ENCODE measurements at places on chromosomes 6 and 20.
A peak's percentile ranks its signal among the peaks of the same experiment; 100 is the strongest.

DNA sequence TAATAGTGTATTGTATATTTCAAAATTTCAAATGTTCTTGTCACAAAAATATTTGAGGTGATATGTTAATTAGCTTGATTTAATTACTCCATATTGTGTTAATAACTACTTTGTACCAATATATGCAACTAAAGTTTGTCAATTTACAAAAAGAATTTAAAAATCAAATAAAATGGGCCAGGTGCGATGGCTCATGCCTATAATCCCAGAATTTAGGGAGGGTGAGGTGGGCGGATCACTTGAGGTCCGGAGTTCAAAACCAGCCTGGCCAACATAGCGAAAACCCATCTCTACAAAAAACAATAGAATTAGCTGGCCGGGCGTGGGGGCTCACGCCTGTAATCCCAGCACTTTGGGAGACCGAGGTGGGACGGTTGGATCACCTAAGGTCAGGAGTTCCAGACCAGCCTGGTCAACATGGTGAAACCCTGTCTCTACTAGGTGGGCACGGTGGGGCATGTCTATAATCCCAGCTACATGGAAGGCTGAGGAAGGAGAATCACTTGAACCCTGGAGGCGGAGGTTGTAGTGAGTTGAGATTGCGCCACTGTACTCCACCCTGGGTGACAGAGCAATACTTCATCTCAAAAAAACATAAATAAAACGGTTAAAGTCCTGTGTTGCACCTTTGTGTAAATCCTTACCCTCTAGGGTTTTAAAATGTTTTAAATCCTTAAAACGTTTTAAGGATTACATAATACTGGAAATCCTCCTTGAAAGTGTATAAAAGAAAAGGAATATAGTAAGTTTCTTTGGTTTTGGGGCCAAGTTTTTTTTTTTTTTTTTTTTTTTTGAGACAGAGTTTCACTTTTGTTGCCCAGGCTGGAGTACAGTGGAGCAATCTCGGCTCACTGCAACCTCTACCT, 4.0 kb downstream of the HSPA1B start:
- no peak for DNase-seq
- H3K27me3 ChIP-seq = no peaks in the 10 kb centered on the region

DNA sequence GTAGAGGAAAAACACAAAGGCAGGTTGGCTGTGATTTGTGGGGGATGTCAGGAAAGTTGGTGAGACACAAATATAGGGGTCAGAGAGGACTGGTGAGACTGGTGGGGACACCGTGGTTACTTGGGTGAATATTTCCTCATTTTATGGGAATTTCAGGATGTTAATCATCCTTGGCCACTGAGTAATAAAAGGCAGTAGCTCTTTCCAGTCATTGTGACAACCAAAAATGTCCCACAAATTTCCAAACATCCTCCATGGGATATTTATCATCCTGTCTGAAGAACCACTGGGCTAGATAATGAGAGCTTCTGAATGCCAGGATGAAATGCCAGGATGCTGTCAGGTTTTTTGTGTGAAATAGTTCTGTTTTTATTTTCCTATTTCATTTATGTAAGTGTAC, 374.1 kb downstream of the CD109 start:
- peaks cover 5% of the 10 kb centered on the region for H3K4me1 ChIP-seq
- H3K27ac ChIP-seq = no peak overlapping the region
- no peak for DNase-seq
- H3K4me3 ChIP-seq = no peak overlapping the region
- H3K27me3 ChIP-seq = no peaks in the 10 kb centered on the region
- no peaks in the 10 kb centered on the region for H3K36me3 ChIP-seq

DNA sequence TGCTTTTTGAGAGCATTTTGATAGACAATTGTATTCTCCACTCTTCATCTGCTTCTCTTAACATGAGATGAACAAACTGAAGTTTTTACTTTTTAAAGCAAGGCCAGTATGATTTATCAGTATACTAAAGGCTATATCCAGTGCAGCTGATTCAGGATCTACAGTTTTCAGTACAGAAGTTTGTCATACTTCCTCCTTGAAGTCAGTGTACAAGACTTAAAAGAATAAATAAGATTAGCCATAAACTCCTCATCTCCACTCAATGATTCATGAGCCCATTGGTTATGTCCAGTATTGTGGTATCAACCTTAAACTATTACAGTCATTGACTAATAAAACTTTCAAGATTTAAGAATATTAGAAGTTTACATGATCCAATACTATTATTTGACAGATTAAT, 374.8 kb upstream of the EPHA7 start:
- H3K4me1 ChIP-seq = no peaks in the 10 kb centered on the region
- no peaks in the 10 kb centered on the region for H3K27me3 ChIP-seq
- H3K27ac ChIP-seq = no peak overlapping the region
- no peak overlapping the region for H3K4me3 ChIP-seq
- H3K36me3 ChIP-seq = no peaks in the 10 kb centered on the region

DNA sequence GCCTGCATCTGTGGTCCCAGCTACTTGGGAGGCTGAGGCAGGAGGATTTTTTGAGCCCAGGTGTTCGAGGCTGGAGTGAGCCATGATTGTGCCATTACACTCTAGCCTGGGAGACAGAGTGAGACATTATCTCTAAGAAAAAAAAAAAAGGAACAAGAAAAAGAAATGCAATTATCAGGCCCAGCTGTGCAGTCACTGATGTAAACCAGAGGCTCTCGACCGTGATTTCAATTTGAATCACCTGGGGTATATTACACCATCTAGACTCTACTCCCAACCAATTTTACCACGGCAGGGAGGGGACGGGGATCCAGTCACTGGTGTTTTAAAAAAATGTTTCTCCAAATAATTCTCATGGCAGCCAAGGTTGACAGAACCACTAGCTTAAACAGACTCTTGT, 48.8 kb upstream of the NKX2-2 start:
- H3K4me1 ChIP-seq = no peaks in the 10 kb centered on the region
- no peak overlapping the region for H3K4me3 ChIP-seq
- peaks cover 6% of the 10 kb centered on the region for H3K27me3 ChIP-seq
- H3K36me3 ChIP-seq = no peaks in the 10 kb centered on the region

DNA sequence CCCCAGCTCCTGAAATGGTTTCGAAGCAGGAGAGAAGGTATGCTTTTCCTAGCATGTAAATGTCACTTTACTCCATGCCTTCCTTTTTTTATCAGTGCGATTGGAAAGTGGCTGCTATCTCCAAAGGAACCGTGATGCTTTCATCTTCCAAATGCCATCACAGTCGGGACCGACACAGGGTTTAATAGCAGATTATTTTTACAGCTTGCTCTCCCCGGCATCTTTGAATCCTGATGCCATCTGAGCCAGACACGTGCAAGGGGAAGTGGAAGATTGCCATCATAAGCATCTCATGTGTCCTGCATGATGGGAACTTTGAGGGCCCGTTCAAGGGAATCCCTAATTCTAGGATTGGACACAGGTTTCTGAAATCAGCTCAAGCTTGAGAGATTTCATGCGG, 253.4 kb upstream of the KCNG1 start:
- no peaks in the 10 kb centered on the region for H3K36me3 ChIP-seq
- no peak for DNase-seq
- H3K27me3 ChIP-seq = peaks cover 32% of the 10 kb centered on the region

- peaks cover 5% of the 10 kb centered on the region for H3K36me3 ChIP-seq
- peak; percentile 26 for DNase-seq
- H3K4me1 ChIP-seq = peaks cover 54% of the 10 kb centered on the region
- H3K27me3 ChIP-seq = no peaks in the 10 kb centered on the region
- peak overlapping the region; percentile 8 for H3K27ac ChIP-seq
Measured at GRCh38 chr20:4689220-4689619, 32.5 kb upstream of the PRND start.

DNA sequence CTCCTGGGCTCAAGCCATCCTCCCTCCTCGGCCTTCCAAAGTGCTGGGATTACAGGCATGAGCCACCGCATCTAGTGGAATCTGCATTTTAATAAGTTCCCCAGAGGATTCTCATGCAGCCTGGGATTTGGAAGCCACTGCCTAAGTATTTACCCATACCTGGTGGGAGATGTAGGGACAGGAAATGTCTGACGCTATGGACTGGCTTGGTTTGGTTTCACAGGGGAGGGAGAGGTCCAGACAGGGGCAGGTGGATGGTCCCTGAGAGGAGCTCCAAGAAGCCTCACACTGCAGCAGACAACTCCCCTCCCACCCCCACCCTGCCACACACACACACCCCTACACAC, 4.4 kb downstream of the VSTM2L start:
- no peaks in the 10 kb centered on the region for H3K36me3 ChIP-seq
- H3K27me3 ChIP-seq = peaks cover 77% of the 10 kb centered on the region

- H3K4me3 ChIP-seq = peak overlapping the region; percentile 23
- H3K4me1 ChIP-seq = peaks cover 20% of the 10 kb centered on the region
- no peak for DNase-seq
- no peaks in the 10 kb centered on the region for H3K36me3 ChIP-seq
Measured at GRCh38 chr6:56690519-56691285, 48.0 kb upstream of the DST start.

GRCh38 chr6:85401186-85402021, 48.5 kb upstream of the NT5E start:
- H3K27ac ChIP-seq = no peak overlapping the region
- peaks cover 30% of the 10 kb centered on the region for H3K4me1 ChIP-seq
- no peak for DNase-seq
- no peaks in the 10 kb centered on the region for H3K36me3 ChIP-seq
- no peak overlapping the region for H3K4me3 ChIP-seq
- no peaks in the 10 kb centered on the region for H3K27me3 ChIP-seq

DNA sequence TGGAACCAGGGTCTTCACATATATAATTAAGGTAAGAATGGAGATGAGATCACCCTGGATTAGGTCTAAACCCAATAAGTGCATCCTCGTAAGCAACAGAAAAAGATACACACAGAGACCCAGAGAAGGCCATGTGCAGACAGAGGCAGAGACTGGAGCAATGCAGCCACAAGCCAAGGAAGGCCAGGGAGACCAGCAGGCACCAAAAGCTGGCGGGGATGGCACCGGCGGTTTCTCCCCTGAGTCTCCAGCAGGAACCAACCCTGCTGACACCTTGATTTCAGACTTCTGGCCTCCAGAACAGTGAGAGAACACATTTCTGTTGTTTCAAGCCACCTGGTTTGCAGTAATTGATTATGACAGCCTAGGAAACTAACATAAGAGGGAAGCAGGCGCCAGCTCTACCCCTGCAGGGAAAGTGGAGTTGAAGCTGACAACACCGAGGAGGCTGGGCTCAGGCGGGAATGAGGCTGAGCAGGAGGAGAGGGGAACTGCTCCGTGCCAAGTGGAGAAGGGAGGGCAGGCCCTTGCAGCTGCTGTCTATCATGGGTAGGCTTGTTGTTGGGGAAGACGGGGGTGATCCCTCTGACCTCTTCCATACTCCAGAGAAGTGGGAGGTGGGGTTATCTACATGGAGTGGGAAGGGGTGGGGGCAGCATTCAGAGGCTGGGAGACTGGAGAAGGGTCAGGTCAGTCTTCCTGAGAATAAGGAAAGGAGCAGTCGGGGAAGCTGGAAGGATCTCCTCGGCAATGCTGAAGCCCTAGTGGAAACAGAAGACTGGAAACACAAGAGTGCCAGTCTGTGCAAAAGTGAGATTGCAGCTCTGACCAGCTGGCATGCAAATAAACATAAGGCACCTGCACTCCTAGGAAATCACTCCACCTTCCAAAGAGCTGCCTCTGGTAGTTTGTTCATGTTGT, 72.7 kb downstream of the NFATC2 start:
- H3K4me3 ChIP-seq = no peak overlapping the region
- no peak overlapping the region for H3K27ac ChIP-seq
- no peaks in the 10 kb centered on the region for H3K27me3 ChIP-seq

DNA sequence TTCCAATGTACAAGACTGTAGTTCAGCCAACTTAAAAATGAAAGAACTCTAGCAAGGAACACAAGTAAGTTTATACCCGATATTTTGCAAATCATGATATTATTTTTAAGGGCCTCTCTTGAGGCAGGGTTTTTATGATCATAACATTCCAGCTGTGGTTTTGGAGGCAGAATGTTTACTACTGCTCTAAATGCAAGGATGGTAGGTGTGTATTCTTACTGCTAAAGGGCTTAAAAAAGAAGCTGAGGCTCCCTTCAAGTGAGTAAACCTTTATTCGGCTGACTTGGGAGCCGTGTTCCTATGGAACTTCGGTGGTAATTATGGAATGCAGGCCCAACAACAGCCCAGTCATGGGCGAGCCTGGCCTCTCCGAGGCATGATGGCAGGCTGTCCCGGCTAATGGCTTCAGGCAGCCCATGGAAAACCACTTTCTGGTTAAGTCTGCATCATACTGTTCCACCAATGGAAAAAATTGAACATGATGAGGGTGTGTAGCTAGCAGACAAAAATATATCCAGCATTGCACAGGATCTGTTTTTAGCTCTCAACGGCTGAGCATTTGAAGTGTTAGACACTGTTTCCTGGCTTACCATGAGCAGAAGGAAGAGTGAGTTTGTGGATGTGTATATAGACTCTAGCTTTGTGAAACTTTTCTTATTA, 111.5 kb downstream of the TIAM2 start:
- no peaks in the 10 kb centered on the region for H3K4me1 ChIP-seq
- H3K36me3 ChIP-seq = no peaks in the 10 kb centered on the region
- H3K27ac ChIP-seq = no peak overlapping the region

DNA sequence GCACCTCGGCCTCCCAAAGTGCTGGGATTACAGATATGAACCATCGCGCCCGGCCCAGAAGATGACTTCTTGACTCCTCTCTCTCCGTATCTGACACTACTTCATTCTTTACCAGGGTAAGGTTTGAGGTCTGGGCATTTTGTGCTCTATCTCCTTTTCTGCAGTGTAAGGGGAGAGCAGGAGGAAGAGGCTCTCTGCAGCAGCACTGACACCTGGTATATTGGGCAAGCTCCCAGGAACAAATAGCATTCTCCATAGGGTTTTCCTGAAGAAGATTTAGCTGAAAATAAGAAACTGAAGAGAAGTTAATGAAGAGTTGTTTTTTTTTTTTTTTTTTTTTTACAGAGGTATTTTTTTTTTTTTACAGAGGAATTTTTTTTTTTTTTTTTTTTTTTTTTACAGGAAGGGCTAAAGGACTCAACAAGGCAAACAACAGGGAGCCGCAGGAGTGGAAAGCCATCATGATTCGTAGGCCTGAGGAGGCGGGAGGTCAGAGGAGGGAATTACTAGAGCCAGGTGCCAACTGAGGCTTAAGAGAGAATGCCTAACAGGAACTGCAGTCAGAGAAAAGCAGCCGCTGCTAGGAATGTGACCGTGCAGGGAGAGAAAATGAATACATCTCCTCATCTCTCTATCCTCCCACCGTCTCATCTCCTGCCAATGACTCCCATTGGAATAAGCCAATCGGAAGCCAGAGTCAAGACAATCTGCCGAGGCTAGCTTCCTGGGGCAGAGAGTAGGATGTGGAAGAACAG, 34.7 kb upstream of the ADGRF4 start:
- H3K27me3 ChIP-seq = no peaks in the 10 kb centered on the region
- H3K36me3 ChIP-seq = no peaks in the 10 kb centered on the region
- no peak overlapping the region for H3K4me3 ChIP-seq
- H3K27ac ChIP-seq = no peak overlapping the region
- no peaks in the 10 kb centered on the region for H3K4me1 ChIP-seq

DNA sequence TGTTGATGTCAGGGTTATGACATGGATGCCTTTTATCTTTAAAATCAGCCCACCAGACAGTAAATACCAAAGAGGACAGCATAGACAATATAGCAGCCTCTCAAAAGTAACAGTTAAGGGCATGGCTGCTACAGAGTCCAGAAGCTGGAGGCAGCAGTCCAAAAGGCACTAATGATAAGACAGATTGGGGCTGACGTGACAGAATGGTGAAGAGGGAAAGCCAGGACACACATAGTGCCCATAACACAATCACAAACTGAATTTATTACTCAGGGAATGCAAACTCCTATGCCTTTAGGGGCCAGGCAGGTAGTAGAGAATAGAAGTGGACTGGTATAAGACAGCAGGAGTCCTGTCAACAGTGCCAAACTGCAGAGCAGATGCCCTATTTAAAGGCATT, 40.7 kb downstream of the TP53INP2 start:
- DNase-seq = no peak
- H3K36me3 ChIP-seq = peaks cover 88% of the 10 kb centered on the region
- no peaks in the 10 kb centered on the region for H3K27me3 ChIP-seq
- H3K27ac ChIP-seq = no peak overlapping the region
